ENCODE measurements at places on chromosomes 4 and X.
A peak's percentile ranks its signal among the peaks of the same experiment; 100 is the strongest.

DNA sequence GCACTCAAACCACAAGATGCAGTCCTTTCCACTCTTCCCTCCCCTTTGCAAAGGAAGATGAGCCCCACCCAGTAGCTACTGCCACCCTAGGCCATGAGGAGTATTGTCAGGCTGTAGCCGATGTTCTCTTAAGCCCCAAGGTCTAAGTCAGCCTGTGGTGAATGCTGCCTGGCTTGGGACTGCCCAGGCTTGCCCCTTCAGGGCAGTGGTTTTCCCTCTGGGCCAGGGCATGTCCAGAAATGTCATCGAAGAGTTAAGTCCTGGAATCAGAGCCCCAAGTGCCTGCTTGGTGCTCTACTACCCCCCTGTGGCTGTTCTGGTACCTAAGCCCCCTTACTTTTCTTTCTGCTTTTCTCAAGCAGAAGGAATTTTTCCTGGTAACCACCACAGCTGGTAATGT is 11.8 kb upstream of the PGK1 start:
- no peak for DNase-seq

DNA sequence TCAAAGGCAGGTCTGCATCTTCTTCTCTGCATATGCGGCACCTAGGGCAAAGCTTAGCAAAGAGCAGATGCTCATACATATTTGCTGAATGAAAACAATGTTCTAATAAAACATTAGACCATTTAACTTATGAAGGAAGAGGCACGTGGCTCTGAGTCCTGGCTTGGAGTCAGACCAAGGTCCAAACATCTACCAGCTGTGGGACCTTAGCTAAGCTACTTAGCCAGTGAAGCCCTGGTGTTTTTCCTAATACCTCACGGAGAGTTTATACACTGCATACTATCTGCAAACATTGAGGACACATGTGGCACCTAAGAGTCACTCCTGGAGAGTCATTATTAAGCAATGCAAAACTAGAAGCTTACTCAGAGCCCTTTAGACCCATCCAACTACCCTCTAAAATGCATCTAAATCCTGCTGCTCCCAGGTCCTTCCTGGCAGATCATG is 9.0 kb downstream of the PDGFC start:
- no peak for DNase-seq

GRCh38 chr4:15577508-15577907 is 77.6 kb downstream of the FBXL5 start:
- DNase-seq = no peak

- no peak for DNase-seq
Observed at GRCh38 chr4:38559374-38559773, 104.6 kb upstream of the KLF3 start.

- DNase-seq = no peak
Observed at GRCh38 chrX:11113731-11114130, 2.6 kb downstream of the HCCS start.

DNA sequence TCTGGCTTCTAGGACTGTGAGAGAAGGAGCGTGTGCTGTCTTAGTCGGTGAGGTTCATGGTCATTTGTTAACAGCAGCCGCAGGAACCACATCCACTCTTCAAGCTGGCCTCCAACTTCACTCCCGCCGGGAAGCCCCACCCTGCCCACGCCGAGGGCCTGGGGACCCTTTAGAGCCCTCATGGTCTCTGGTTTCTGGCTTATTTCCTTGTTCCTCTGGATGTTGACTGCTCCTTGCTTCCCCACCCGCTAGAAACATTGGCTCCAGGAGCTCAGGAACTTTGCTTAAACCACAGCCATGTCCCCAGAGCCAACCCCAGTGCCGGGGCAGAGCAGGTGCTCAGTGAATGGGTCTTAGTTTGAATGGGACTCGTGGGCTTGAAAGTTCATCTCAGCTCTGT is 40.8 kb downstream of the HTRA3 start:
- DNase-seq = no peak

DNA sequence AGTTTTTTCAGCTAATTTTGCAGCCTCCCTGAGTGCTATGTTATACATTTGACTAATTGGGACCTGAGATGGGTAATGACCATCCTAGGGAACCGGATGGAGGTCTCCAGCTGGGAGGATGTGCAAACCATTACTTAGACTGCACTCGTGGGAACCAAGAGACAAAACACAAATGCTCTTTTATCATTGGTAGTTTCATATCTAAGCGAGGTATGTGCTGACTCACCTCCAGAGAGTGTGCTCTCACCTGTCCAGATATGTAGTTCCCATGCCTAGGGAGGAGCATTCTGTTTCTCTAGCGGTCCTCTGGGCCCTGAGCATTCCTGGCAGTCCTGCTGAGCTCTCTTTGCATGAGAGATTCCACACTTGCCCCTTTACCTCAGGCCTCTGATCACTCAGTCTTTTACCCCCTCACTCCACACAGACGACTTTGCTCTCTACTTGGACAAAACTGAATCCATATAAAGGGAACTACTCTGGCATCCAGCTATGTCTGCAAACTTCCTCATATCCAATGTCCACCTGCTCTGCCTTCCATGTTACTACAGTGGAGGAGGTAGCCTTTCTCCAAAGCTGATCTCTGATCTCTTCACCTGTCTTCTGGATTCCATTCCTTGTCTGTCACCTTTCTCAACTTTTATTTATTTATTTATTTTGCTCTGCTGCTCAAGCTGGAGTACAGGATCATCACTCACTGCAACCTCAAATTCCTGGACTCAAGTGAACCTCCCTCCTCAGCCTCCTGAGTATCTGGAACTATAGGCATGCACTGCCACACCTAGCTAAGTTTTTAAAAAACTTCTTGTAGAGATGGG is 88.4 kb downstream of the LRP2BP start:
- no peak for DNase-seq

DNA sequence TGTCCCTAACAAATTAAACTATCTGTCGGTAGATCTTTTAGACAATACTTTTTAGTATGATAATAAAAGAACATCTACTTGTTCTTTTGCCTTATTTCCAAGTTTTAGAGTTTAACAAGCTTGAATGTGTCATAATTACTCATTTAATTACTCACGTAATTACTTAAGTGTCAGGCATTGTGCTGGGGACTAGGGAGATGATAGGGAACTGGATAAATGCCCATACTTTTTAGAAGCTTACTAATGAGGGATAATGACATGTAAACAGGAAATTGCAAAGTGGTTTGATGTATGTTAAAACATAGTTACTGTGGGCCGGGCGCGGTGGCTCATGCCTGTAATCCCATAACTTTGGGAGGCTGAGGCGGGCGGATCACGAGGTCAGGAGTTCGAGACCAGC is 158.3 kb downstream of the DMD start:
- no peak for DNase-seq

GRCh38 chr4:109303140-109303496 is 660 bp upstream of the COL25A1 start:
- DNase-seq = no peak

DNA sequence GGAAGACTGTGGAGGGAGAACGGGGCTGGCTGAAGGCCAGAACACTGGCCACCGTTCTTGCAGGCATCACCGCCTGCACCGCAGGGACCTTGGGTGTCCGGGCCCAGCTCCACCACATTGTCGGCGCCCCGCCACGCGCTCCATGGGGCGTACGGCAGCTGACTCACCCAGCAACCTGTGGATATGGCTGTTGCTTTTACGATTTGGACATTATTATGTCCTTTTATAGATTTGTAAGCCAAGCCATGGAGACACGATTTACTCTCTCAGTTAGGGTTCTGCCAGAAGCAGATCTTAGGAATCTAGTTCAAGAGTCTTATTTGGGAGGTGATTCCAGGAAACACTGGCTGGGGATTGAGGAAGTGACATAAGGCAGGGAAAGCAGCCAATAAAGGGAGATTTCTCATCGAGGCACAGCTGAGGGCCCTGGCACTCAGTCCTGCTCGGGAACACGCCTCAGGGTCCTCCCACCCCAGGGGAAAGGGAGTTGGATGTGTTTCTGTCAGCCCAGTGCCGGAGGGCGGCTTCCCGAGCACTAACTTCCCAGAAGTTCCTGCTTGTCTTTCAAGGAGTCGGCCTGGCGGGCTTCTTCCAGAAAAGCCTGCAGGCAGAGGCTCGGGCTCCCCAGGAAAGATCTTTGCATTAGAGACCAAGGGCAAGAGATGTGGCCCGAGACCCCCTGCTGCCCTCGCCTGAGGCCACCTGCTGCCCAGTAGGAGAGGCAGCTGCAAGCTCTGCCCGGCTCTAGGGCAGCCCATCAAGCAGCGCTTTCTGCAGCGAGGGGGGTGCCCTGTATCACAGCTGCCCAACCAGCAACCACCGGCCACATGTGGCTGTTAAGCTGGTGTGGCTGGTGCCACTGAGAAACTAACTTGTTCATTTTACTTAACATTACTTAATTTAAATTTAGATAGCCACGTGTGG is 52.9 kb downstream of the CRMP1 start:
- DNase-seq = no peak

DNA sequence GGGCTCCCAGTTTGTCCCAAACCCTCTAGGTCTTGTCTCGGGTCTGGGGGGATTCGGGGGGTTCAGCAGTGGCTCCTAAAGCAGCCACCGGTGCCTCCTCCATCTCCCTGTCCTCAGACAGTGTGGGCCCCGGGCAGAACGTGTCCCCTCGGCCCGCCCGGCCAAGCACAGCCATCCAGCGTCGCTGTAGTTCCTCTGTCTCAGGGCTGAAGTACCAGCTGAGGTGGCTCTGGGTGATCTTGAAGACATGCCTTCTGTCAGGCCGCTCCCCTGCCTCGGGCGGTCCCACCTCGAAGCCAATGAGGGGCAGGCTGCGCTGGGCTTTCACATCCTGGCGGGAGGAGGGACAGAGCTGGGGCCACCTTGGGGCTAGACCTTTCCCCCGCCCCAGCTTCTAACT is 5.9 kb downstream of the TSR2 start:
- DNase-seq = no peak

DNA sequence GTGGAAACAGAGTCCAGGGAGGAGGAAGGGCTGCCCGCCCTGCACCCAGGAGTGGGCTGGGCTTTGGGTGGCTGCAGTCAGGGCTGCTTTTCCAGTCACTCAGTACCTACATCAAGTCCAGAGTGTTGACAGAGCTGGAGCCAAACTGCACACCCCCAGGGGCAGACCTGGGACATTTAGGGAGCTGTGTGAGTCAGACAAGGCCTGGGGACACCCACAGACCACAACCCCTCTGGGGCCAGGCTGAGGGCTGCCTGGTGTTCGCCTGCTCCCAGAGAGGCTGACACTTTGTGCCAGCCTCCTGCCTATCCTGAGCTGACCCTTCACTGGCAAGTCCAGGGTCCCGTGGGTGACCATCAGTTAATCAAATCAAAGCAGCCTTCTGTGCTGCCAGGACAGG is 240.0 kb downstream of the BCOR start:
- DNase-seq = peak; percentile 35

DNA sequence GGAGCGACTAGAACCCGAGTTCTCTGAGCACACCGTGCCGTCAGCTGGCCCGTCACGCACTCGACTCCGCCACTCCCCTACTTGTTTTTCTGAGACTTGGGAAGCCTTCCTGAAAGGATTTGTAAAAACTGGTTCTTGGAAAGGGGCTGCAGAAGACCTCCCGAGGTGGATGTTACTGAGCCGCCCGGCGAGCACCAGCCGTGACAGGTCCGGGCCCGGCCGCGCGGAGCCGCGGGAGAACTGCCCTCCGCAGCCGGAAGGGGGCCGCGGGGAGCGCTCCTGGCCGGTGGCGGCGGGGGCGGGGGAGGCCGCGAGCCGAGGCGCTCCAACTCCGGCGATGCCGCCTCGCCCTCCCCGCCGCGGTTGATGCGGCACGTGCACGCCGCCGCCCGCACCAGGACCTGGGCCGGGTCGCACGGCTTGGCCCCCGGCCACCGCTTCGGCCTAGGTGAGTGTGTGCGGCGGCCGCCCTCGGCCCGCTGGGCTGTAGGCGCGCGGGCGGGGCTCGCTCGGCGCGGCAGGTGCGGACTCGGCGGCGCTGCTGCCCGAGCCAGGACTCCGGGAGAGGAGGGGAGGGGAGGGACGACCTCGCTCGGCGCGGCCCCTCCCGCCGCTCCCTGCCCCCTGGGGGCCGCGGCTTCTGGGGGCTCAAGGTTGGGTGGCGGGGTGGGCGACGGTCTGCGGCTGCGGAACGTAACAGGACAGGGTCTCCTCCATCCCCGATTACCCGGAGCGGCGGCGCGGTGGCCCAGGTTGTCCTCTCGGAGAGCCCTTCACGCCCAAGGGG is 1.7 kb downstream of the SPRY1 start:
- DNase-seq = peak; percentile 71

DNA sequence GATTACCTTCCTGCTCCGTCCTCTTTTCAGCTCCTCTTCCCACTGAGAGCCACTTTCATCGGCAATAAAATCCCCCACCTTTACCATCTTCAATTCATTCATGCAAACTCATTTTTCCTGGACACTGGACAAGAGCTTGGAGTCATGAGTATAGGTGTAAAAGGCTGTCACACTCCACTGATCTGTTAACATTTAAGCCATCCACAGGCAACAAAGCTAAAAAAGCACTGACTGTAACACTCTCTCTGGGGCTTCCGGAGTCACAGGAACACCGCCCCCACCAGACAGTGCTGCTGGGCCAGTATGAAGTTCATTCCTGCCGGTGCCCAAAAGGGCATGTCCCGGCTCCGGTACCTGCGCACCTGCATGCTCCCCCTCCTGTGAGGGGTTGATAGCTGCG is 38.5 kb downstream of the MAGEB5 start:
- no peak for DNase-seq

DNA sequence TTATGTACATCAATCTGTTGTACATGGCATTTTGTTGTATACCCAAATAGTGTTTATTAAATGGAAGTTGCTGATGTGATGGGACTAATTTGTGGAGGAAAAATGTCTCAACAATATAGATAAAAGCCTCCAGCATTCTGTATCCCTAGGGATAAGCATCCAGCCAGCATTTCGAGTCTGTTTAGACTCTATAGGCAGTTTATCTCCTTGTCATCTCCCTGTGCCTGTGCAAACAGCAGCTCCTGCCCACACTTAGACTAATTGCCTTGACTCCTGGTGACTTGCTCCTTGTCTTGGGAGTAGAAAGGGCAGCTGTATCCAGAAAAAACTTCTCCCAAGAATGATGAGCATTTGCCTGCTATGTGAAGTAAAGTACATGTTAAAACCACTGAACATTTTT is 83.8 kb downstream of the DOCK11 start:
- DNase-seq = no peak

DNA sequence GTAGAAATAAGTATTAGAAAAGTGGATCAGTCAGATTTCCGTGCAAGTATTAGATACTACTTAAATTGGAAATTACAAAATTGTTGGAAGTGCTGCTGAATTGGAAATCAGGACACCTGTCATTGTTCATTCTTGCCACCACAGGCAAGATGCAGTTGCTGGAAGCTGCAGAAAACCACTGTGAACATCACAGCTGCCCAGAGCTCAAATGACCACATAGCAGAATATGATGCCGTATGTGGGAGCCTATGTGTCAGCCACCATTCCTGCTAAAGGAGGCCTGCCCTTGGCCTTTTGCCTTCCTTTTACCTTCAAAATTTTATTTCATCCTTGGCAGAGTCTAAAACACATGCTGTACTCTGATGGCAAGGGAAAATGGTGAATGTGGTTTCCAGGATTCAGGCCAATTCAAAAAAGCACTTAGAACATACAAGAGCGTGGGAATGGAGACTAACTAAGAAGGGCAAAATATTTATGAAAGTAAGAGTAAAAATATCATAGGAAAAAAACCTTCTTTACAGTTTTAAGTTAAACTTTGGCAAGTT is 1005.5 kb upstream of the GRID2 start:
- DNase-seq = no peak
